Stimulated activated CD4-positive, alpha-beta T cell treated with anti-CD3 and anti-CD28 coated beads, Interleukin-2, amount 100 ng/mL, for 24 hours (primary cell): ENCODE measurements at places on chromosomes 1 and 21.

GRCh38 chr1:45016767-45017166, 4.7 kb downstream of the UROD start:
- no peak for DNase-seq

DNA sequence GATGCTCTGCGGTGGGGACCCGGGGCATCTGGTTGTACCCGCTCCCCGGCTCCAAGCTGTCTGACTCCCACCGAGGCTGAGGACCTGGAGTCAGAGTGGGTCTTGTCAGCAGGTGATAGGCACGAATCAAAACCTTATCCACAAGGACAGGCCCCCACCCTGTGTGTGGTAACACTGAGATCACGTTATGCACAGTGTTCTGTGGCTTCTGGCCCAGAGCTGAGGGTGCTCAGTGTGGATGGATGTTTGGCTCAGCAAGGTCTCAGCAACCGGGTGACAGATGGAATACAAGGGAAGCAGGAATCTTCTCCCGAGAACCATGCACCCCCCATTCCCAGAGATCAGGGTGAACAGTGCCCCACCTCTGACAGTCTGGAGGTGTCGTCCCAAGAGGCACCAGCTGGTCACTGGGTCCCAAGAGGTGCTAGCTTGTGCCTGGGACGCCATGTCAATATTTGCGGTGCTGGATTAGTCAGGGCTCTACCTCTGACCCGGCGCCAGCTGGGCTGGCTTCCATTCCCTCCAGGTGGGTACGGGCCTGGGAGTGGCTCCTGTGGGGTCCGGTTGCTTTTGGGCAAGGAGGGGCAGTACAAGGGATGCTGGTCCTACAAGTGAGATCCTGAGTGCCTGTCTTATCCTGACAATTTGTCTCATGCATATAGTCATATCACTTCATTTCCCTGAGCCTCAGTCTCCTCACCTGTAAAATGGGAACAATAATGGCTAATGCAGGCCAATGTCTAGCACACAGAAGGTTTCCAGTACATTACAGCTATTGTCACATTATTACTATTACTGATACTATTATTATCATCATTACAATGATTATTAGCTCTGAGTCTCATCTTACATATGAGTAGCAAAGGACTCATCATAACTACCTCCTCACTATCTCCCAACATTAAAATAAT, 957 bp downstream of the CAPN9 start:
- DNase-seq = no peak

GRCh38 chr21:39182016-39182415, 1.2 kb downstream of the PSMG1 start:
- DNase-seq = no peak

GRCh38 chr1:236163463-236164153, 21.3 kb downstream of the GPR137B start:
- DNase-seq = no peak

- no peak for DNase-seq
Measured at GRCh38 chr1:150309758-150310508, 11.4 kb upstream of the PRPF3 start.

GRCh38 chr1:116483481-116484309, 87.1 kb downstream of the CD58 start:
- no peak for DNase-seq

GRCh38 chr21:41559658-41560631, 52.0 kb upstream of the TMPRSS2 start:
- no peak for DNase-seq

DNA sequence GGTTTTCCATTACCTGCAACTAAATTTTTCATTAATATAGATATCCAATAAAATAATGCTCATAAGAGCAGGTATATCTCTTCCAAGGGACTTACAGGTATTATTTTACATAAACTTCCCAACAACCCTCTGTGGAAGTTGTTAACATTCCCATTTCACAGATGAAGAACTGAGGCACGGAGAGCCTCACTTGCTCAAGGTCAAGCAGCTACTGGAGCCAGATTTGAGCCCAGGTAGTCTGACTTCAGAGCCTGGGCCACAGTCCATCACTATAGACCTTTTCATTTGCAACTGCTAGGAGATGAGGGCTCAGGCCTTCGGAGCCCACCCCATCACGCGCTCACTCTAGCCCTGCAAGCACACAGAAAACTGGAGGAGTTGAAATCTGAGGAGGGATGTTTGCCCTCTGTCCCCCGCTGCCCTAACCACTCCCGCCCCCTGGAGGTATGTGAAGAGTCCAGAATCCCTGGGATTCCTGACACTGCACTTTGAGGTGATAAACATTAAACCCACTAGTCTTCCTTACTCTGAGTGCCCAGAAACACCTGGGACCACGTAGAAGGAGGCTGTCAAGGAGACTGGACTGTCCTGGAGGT, 11.7 kb upstream of the ALPL start:
- DNase-seq = no peak

DNA sequence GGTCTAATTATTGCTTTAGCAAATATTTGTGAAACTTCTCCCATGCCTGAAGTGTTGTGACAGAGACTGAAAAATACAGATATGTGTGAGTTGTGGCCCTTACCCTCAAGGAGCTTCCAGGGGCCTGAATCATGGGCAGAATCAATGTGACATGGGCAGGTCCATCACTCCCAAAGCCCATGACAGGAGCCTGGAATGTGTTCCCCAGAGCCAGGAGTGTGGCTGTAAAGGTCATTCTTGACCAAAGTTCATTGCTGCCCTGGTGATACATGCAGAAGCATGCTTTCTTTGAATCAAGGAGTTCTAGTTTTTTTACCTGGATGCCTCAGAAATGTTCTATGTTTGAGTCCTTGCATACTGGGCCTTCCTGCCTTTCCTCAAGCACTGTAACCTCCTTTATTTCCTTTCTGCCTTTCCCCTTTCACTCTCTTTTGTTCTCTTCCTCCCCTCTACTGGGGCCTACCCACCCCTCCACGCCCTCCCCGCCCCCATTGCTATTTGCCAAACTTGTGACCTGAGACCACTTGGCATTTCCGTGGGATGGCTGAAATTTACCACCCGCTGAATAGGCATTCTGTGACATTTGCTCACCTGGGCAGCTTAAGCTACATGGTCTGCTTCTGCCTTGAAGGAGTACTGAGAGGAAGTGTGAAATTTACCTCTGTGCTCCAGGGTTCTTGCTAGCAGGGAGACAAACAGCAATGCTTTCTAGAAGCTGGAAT, 19.7 kb downstream of the PBX1 start:
- DNase-seq = no peak

- no peak for DNase-seq
Measured at GRCh38 chr1:169858467-169858866, 35.2 kb downstream of the SCYL3 start.
